ENCODE measurements at places on chromosomes 4 and X. TPM values are rescaled to one million over a fixed set of nuclear protein-coding genes. Genes with fewer than 3 reads are reported as not detected.

The PRRG1 gene
- total RNA-seq = 13.4 TPM

The MAP9 gene
- 20.8 TPM for total RNA-seq

The BMX gene
- not detected for total RNA-seq

The SLITRK2 gene
- 0.09 TPM for total RNA-seq

The MAGEB5 gene
- total RNA-seq = not detected

The MAGEA9B gene
- not detected for total RNA-seq

The CDS1 gene
- 2.2 TPM for total RNA-seq

The VCX gene
- total RNA-seq = not detected

The P2RY8 gene
- total RNA-seq = not detected

The PRRG3 gene
- total RNA-seq = 4.8 TPM

The RXFP1 gene
- total RNA-seq = not detected

GRCh38 chr4:122131562-122132157, 20.5 kb upstream of the BLTP1 start:
- no peak overlapping the region for H3K4me3 ChIP-seq
- peaks cover 8% of the 10 kb centered on the region for H3K27me3 ChIP-seq
- DNase-seq = no peak

DNA sequence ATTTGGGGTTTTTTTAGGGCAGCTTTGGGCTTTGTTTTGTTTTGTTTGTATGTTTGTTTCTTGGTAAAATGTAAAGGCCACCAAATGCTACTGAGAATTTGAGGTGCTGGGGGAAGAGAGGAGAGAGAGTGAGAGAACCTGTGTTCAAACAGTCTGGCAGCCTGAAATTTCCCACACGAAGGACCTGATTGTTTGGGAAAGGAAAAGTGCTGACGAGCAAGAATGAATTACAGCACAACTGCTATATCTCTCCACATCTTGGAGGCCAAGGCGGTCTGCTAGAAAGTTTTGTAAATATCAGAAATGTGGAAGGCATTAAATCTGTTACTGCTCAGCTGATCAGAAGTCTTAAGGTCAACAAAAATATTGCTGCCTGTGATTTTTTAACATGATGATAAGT, 170.5 kb downstream of the PALLD start:
- peak overlapping the region; percentile 58 for H3K27ac ChIP-seq
- H3K27me3 ChIP-seq = no peaks in the 10 kb centered on the region
- peaks cover 20% of the 10 kb centered on the region for H3K4me1 ChIP-seq
- H3K36me3 ChIP-seq = peaks cover 12% of the 10 kb centered on the region
- no peak for DNase-seq
- H3K4me3 ChIP-seq = no peak overlapping the region

DNA sequence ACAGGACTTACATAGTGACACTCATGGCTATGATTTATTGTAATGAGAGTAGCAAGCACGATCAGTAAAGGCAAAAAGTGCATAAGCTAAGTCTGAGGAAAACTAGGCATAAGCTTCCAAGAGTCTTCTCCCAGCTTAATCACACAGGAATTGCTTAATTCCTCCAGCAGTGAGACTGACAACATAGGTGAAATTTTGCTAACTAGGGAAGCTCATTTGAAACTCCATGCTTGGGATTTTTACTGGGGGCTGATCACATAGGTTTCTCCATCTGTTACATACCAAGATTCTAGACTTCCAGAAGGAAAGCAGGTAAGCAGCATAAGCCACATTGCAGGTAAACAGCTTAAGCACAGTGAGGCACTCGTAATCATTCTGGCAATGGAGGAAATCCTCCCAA, 71.8 kb upstream of the FHDC1 start:
- no peaks in the 10 kb centered on the region for H3K36me3 ChIP-seq
- no peak overlapping the region for H3K4me3 ChIP-seq

- H3K27ac ChIP-seq = no peak overlapping the region
- H3K4me3 ChIP-seq = no peak overlapping the region
- H3K4me1 ChIP-seq = no peaks in the 10 kb centered on the region
Observed at GRCh38 chrX:49273181-49273727, 3.7 kb downstream of the PPP1R3F start.

GRCh38 chrX:46840946-46841345, 4.1 kb downstream of the RP2 start:
- H3K36me3 ChIP-seq = no peaks in the 10 kb centered on the region
- H3K27me3 ChIP-seq = no peaks in the 10 kb centered on the region
- no peaks in the 10 kb centered on the region for H3K4me1 ChIP-seq
- no peak for DNase-seq

DNA sequence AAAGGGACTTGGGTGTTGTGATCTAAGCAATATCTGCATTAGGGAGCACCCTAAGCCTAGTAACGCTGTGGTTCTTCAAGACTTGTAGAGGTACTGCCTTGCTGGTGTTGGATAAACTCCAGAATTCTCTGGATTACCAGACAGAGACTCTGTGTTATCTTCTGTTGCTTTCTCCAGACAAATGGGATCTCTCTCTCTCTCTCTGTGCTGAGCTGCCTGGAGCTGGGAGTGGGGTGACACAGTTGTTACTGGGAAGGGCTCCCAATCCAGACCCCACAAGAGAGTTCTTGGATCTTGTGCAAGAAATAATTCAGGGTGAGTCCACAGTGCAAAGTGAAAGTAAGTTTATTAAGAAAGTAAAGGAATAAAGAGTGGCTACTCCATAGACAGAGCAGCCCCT, 48.8 kb downstream of the MCUB start:
- no peaks in the 10 kb centered on the region for H3K4me1 ChIP-seq
- DNase-seq = peak; percentile 29
- H3K4me3 ChIP-seq = no peak overlapping the region
- H3K27me3 ChIP-seq = no peaks in the 10 kb centered on the region
- H3K36me3 ChIP-seq = no peaks in the 10 kb centered on the region
- H3K27ac ChIP-seq = no peak overlapping the region

DNA sequence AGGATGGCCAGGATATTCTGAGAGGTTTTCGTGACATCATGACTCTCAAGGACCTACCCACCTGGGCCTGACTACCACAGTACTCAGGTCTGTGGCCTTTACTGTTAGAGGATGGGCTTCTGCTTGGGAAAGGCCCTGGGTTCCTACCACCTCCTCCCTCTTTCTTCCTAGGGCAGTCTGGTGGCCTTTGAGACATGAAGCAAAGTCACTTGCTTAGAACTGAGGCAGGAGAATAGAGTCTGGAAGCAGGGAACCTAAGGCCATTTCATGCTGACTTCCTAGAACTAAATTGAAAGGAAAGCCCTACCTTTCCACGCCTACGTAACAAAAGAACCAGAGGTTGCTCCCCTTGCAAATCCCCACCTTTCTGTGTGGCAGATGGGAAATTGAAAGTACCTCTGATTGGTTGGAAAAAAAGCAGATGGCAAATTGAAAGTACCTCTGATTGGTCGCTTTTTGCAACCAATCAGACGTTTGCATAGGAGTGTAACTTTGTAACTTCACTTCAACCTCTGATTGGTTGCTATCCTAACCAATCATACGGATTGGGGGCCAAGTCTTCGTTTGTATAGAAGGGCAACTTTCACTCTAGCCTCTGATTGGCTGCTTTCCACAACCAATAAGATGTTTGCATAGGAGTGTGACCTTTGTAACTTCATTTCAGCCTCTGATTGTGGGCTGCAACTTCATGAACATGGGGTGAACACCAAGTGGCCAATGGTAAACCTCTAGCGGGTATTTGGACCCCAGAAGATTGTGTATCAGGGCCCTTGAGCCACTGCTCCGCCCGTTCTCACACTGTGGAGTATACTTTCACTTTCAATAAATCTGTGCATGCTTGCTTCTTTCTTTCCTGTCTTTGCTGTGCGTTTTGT, 9.9 kb upstream of the AKAP14 start:
- no peaks in the 10 kb centered on the region for H3K36me3 ChIP-seq
- H3K27ac ChIP-seq = no peak overlapping the region
- H3K4me1 ChIP-seq = no peaks in the 10 kb centered on the region
- H3K27me3 ChIP-seq = no peaks in the 10 kb centered on the region

DNA sequence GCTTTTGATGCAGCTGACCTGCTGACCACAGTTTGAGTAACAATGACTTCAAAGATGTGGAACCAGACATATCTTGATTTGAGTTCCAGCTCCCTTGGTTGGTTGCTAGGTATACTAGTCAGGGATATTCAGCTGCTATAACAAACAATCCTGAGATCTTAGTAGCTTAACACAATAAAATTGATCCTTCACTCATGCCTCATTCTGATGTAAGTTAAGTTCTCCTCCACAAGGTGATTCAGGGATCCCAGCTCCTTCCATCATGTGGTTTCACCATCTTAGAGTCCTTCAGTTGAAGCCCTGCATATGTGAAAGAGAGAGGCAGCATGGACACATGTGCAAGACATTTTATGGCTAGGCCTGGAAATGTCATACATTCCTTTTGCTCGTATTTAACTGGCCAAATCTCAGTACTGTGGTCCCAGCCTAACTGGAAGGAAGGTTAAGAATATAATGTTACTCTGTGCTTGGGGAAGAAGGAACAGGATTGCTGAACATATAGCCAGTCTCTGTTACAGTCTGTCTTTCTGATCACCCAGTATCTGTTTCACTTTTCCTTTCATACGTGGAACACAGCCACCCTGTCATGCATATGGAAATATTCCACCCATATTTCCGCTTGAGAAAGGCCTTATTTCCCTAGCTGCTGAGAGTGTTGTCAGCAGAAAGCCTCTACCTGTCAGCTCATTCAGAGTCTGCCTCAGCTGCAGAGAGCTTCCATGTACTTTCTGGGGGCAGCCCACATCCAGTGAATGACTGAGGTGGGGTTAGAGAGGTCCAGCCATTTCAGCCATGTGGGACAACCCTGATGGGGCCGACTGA, 7.1 kb downstream of the SMIM9 start:
- no peaks in the 10 kb centered on the region for H3K4me1 ChIP-seq
- H3K4me3 ChIP-seq = no peak overlapping the region
- H3K27ac ChIP-seq = no peak overlapping the region
- H3K36me3 ChIP-seq = no peaks in the 10 kb centered on the region
- no peaks in the 10 kb centered on the region for H3K27me3 ChIP-seq

DNA sequence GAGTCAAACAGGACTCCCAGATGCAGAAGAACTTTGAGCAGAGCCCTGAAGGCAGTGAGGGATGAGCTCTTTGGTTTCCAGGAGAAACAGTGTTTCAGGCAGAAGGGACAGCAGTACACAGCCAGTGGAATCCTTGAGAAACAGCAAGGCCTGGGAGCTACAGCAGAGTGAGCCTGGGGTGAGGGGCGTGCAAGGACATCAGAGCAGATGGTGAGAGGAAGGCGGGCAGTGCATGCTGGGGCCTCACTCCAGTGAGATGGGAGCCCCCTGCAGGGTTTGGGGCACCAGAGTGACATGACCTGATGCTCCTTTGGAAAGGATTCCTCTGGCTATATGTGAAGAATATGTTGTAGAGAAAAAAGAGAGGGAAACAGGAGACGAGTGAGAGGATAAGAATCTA, 98.1 kb upstream of the EGFL6 start:
- H3K36me3 ChIP-seq = no peaks in the 10 kb centered on the region
- DNase-seq = no peak
- H3K4me3 ChIP-seq = no peak overlapping the region
- H3K27me3 ChIP-seq = no peaks in the 10 kb centered on the region

- H3K36me3 ChIP-seq = no peaks in the 10 kb centered on the region
- no peak for DNase-seq
- no peak overlapping the region for H3K4me3 ChIP-seq
- H3K27ac ChIP-seq = no peak overlapping the region
- no peaks in the 10 kb centered on the region for H3K4me1 ChIP-seq
- no peaks in the 10 kb centered on the region for H3K27me3 ChIP-seq
Observed at GRCh38 chr4:143481361-143481760, 32.1 kb upstream of the SMARCA5 start.

DNA sequence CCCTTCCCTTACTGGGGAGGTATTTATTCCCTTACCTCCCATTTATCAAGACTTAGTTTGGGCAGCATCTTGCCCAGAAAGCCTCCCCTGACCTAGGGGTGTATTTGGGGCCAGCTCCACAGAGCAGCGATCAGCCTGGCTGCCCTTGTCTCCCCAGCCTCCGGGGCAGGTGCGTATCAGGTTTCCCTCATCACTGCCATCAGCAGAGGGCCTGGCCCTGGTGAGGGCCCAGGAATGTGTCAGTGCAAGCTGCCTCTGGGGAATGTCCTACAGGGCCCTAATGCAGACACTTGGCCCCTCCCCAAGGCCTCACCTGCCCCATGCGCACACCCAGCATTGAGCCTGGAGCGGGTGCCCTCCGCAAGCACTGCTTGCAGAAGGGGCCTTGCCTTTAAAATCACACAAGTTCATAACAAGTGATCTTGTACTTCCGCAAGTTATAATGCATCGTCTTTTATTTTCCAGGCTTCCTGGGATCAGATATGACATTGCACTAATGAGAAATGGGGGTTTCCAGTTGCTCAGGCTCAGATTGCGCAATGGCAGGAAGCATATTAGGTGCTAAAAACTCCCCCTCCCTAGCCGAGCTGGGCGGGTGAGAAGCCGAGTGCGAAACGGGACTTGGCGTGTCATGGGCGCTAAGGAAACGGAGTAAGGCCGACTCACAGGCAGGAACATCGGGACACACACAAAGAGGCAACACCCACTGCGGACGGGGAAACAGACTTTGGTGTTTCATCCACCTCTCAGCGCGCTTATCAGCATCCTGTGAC, 25.4 kb upstream of the AFAP1 start:
- H3K27me3 ChIP-seq = no peaks in the 10 kb centered on the region
- H3K4me1 ChIP-seq = peaks cover 21% of the 10 kb centered on the region
- no peaks in the 10 kb centered on the region for H3K36me3 ChIP-seq

DNA sequence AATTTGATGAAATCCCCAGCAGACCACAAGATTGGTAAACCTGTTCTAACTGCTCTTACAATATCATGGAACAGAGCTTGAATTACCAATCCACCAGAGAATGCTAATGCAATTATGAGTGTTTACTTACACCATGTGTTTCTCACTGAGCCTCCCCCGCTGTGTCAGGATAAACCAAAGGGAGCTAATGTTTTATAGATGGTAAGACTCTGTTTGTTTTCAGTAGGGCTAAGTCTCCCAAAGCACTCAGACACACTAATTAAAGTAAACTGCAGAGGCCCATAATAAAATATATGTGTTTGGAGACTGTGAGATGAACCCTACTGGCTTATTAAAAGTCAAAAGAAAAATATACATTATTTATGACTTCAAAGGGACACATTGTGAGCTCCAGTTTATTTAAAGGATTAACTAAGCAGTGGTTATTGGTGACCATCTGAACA, 261.7 kb upstream of the FAM241A start:
- no peak overlapping the region for H3K27ac ChIP-seq
- no peaks in the 10 kb centered on the region for H3K4me1 ChIP-seq
- H3K36me3 ChIP-seq = no peaks in the 10 kb centered on the region
- H3K27me3 ChIP-seq = no peaks in the 10 kb centered on the region

DNA sequence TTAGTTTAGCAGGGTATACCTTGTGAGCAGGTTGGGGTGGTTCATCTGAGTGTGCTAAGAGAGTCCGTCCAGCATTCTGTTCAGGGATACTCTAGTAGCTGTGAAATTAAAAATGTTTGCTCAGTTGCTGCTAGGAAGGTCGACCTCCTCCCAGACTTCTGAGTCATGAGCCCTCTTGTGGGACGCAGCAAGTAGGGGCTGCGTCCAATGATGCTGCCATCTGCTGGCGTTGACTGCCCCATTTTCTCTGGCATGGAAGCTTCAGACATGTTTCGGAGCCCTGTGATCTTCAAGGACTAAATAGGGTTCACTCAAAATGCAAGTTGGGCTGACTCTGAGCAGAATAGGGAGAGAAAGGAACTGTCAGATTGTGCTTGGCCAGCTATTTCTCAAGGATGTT, 201.0 kb upstream of the ARSJ start:
- no peaks in the 10 kb centered on the region for H3K4me1 ChIP-seq
- H3K36me3 ChIP-seq = no peaks in the 10 kb centered on the region
- DNase-seq = peak; percentile 27
- H3K27ac ChIP-seq = no peak overlapping the region
- no peaks in the 10 kb centered on the region for H3K27me3 ChIP-seq
